ENCODE measurements at places on chromosomes 16 and 17.

- DNase-seq = peak; percentile 79
Observed at GRCh38 chr17:57898487-57899311, 48.9 kb upstream of the MRPS23 start.

- peak; percentile 91 for DNase-seq
Observed at GRCh38 chr17:45296003-45296832, 20.6 kb downstream of the MAP3K14 start.

DNA sequence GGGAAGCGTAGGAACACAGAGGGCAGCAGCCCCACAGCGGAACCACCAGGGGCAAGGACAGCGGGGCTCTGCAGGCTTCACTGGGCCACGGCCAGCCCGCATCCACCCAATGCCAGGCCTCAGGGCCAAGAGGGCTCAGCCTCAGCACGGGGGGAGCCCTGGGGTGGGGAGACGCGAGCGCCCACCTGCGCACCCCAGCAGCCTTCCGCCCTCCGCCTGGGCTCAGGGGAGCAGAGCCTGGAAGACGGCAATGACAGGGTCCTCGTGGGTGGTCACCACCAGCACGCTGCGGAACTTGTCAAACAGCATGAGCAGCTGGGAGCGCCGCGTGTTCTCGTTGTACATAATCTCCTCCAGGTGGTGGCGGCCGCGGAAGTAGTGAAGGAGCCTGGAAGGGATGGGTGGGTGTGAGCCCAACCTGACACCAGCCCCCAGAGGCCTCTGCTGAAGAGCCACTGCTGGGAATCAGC is 8.5 kb downstream of the MPG start:
- no peak for DNase-seq

DNA sequence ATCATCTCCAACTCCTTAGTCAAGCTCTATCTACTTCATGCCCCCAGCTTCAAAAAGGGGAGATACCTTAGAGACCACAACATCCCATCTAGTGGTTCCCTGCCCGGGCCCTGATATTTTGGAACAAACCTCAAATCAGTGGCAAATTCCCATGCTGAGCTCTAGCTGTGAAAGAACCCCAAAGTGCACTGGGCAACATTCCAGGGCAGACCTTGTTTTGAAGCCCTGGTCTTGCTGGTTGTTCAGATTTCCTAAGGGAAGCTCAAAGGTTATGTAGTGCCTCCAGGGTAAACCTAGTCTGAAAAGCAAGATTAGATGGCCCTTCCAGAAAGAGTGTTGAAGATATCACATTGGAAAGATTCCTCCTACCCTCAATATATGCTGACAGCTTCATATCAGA is 16.3 kb downstream of the FAM117A start:
- no peak for DNase-seq

GRCh38 chr16:78134944-78135619 is 35.6 kb downstream of the WWOX start:
- no peak for DNase-seq

DNA sequence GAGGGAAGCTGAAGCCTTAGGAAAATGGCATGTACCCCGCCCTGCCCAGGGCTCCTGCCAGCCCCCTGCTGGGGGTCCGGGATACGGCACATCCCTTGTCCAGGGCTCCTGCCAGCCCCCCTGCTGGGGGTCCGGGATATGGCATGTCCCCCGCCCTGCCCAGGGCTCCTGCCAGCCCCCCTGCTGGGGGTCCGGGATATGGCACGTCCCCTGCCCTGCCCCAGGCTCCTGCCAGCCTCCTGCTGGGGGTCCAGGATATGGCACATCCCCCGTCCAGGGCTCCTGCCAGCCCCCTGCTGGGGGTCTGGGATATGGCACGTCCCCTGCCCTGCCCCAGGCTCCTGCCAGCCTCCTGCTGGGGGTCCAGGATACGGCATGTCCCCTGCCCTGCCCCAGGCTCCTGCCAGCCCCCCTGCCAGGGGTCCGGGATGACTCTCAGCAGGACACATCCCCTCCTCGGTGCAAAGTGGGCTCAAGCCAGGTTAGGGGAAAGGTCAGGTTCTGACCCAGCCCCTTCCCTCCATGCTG is 43.2 kb downstream of the RPH3AL start:
- peak; percentile 10 for DNase-seq

- DNase-seq = no peak
Observed at GRCh38 chr17:13775450-13775849, 173.7 kb upstream of the HS3ST3A1 start.

GRCh38 chr16:676913-677312 is 1.4 kb downstream of the RHBDL1 start:
- no peak for DNase-seq

DNA sequence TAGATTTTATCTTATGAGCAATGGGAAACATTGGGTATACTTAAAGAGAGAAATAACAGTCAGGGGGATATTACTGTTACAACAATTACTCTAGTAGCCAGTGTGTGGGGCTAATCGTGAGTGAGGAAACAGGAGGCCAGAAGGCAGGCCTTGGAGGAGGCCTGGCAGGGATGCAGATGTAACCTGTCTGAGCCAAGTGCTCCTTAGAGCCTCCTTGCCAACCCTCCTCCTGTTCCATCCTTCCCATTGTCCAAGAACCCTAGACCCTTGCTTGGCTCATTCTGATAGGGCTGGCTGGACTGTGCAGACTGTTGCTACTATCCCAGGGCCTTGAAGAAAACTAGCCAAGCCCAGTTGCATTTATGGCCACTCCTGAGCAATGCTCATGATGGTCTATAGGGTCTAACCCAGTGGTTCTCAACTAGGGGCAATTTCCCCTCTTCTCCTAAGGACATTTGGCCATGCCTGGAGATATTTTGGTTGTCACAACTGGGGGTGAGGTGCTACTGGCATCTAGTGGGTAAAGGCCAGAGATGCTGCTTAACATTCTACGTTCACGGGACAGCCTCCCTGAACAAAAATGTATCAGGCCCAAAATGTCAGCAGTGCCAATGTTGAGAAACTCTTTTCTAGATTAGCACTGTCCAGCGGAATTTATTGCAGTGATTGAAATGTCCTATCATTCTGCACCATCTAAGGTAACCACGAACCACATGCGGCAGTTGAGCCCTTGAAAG is 24.4 kb upstream of the WSCD1 start:
- no peak for DNase-seq

DNA sequence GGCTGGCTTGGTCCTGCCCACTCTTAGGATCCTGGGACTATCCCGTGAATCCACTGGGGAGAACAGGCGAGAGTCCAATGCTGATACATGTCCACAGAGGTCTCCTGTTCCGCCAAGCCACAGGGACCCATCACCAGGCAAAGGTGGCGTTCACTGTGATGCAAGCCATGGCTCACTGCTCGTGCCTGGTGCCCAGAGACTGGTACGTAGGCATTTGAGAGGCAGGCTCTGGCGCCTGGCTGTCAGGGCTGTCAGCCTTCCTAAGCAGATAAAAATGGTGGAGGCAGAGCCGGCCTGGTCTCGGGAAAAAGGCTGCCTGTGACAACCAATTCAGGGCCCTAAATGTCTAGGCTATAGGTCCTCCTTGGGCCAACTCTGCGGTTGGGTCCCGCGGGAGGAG is 2329.0 kb downstream of the TP53TG3F start:
- no peak for DNase-seq

- DNase-seq = no peak
Observed at GRCh38 chr16:7584561-7584960, 251.9 kb downstream of the RBFOX1 start.

DNA sequence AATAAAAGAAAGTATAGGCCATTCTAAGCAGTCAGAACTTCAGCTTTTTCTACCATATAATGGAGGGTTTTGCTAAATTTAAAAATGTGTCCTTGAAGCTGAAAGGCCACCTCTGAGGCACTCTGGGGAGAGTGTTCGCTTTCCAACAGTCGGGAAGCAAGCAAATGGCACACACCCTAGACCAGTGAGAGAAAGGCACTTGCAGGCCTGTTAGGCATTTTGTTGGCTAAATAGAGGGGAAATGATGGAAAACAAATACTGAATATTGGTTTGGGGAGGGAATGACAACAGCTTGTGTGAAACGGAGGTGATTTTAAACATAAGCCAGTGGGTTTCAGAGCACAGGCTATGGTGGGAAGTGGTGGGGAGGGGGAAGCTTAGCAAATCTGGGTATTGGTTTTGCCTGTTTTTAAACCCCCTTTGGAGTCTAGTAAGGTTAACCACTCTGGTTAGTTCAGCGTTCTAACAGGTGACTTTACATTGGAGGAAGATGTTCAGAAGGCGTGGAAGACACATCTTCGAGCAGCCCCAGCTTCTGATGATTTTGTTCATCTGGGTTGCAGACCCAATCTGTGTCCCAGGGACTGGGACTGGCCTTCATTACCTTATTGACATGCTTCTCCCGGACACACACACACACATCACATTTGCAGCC is 90.5 kb downstream of the PRKCA start:
- DNase-seq = no peak

DNA sequence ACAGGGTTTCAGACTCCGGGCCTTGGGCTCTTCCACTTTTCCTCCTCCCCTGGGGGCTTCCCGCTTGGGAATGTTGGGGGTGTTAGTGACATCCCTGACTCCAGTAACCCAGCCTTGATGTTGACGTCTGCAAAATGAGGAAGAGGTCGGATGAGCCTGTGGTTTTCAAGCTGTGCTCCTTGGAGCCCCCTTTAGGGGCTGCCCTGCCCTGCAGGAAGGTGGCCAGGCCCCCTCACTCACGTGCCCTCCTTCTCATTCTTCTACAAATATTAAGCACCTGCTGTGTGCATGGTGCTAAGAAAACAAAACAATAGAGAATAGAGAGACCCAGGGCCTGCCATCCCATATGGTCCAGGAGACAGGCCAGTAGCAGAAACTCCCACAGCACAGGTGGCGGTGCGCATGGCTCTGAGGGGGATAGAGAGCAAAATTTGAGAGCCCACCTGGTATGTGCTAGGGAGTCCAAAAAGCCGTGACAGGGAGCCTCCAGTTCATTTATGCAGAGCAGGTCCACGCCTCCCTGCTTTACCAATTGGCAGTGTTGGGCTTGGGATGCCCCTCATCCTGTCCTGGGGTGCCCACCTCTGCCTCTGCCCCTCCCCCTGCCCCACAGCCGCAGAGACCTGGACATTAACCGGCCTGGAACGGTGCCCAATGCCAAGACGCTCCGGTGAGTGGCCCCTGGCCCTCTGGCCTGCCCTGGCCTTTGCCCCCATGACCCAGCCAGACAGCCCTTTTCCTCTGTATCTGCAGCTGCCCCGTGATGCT is 7.4 kb downstream of the NDRG4 start:
- no peak for DNase-seq

All from EL (cell line).